ENCODE measurements at places on chromosomes 2 and 18.

DNA sequence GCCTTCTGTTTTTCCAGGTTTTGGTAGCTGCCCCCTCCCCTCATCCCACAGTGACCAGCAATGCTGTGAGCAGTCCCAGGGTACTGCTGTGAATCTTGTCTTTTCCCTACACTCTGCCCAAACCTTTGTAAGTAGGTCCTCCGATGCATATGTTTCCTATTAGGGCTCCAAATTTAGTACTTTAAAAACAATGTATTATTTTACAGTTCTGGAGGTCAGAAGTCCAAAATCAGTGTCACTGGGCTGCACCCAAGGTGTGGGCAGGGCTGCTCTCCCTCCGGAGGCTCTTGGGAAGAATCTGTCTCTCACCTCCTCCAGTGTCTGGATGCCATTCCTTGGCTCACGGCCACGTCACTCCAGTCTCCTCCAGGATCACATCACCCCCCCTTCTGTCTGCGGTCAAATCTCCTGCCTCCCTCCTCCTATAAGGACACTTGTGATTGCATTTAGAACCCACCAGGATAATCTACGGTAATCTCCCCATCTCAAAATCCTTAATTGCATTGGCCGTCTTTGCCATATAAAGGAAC lies 208.5 kb downstream of the SH3BP4 start:
- no peak for DNase-seq

GRCh38 chr2:156466739-156467405 lies 30.7 kb downstream of the GPD2 start:
- DNase-seq, result no peak

DNA sequence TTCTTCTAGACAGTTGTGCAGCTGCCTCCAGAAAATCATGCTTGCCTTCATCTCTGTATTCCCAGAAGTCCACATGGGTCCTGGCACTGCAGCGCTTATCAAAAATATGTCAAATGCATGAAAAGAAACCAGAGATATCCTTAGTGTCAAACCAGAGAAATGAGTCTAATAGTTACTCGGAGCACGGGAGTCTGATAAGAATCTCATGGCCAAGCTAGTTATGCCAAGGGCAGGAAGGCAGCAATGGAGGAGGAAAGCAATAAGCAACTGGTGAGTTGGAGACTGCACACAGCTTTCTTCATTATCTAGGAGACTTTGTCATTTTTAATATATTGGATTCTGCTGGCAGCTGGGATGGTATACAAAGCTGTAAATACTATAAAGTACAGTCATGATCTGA lies 38.6 kb downstream of the TRIB2 start:
- no peak for DNase-seq

DNA sequence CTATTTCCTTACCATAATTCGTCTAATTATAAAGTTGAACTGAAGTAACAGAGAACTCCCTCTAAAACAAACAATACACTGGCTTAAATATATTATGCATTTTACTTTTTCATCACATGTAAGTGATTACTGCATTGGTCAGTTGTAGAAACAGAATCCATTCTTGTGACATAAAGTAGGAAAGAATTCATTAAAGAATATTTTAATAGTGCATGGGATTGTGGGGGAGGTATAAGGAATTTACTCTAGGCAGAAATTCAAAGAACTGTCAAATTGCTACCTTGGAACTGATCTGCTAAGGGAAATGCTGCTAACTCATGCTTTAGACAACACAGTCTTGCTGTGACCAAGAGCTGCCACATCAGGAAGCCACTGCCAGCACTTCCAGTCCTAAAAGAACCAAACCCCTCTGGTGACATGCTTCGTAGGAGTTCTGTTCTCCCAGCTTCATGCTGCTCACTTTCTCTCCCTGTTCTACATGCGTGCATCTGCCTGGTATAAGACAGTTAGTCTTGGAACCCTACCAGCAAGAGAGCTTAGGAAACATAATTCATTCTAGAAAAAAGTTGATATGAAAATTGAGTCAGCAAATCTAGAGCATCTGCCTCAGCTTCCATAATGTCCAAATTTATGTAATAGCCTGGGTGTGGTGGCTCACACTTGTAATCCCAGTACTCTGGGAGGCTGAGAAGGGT lies 1137.6 kb upstream of the NXPH2 start:
- DNase-seq, result no peak

DNA sequence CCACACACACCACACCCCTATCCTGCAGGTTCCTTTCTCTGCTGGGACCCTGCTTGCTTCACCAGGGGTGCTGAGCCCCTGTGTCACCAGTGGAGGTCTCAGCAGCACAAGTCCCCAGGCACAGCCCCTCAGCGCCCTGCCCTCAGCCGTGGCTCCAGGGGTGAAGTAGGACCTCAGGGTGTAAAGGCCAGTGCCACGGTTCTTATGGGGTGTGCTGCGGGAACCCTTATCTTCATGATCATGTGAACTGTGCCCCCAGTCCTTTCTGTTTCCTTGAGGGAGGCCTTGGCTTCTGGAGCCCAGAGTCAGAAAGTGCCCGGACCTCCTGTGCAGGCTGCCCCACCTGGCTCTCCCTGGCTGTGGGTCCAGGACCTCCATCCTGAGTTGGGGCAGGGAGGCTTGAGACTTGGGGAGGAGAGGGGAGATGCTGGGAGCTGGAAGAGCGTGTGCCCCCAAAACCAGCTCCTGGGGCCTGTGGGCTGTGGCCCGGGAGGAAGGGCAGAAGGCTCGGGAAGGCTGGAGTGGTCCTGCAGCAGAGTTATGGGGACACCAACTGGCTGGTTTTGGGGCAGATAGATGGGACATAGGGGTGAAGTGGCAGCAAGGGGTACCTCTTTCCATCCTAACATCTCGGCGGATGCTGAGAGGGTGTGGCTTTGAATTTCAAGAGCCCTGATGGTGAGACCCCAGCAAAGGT lies 20.2 kb upstream of the KLF11 start:
- DNase-seq, result no peak

GRCh38 chr2:149463328-149464002 lies 124.1 kb downstream of the MMADHC start:
- no peak for DNase-seq

- DNase-seq, result no peak
These were observed 216.6 kb downstream of the HDAC4 start for GRCh38 chr2:239184179-239184578.

GRCh38 chr18:39318008-39318407 lies 1752.4 kb upstream of the CELF4 start:
- DNase-seq, result no peak

DNA sequence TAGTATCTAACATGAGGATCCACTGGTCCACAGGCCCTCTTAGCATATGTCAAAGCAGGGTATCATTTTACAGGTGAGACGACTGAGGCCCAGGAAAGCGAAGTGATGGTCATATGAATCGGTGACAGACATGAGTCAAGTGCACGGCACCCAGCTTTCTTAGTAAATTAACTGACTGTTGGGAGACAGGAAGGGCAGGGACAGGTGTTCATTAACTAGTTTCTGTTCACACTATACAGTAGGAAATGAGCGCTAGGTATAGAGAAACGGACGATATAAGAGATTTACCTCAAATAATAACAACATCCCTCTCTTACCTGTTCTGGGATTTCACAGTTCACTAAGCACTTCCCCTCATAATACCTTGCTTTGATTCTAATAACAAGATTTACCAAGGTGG lies 1.7 kb upstream of the SMARCAL1 start:
- no peak for DNase-seq

GRCh38 chr18:10010611-10011015 lies 96.8 kb downstream of the VAPA start:
- DNase-seq, result no peak

DNA sequence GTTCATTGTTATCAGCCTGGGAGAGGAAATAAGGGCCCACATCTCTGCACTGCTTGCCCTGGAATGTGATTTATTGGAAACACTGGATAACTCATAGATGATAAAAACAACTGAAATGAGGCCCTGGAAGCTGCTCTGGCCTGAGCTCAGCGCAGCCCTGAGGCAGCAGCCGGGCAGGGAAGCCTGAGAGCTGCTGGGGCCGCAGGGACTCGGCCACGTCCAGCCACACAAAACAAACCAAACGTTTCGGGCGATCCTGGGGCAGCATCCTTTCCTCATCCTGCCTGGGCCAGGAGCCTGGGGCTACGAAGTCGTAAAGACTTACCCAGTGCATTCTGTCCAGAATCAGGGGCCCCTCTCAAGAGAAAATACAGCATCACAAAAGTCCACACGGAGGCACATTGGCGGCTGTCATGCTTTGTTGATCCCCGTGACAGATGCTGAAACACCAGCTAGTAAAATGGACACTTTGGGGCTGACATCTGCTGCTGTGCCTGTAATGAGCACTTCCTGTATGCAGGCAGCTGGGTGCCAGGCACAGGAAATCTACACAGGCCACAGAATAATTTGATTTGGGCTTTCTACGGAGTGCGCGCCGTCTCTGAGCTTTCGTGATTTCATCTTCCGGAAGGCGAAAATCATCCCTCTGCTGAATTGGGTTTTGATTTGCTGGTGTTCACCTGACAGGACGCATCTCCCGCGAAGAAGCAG lies 250.6 kb downstream of the EIPR1 start:
- DNase-seq, result no peak

DNA sequence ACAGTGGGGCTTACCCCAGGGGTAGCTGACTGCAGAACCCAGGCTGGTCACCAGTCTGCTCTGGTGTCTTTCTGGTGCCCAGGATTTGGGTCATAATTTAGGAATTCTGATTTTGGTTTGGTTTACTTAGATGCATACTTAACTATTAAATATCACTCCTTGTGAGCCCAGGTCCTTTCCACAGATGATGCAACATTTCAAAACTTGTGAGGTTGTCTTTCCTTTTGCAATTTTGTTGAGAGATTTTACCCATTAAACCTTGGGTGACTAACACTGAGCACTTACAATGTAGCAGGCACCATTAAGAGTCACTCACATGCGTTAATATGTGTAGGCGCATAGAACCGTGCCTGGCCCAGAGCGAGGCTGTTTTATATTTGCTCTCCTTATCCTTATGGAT lies 61.8 kb upstream of the RPL31 start:
- no peak for DNase-seq
